Foreskin fibroblast (primary cell): ENCODE measurements at places on chromosomes 12 and 14.

DNA sequence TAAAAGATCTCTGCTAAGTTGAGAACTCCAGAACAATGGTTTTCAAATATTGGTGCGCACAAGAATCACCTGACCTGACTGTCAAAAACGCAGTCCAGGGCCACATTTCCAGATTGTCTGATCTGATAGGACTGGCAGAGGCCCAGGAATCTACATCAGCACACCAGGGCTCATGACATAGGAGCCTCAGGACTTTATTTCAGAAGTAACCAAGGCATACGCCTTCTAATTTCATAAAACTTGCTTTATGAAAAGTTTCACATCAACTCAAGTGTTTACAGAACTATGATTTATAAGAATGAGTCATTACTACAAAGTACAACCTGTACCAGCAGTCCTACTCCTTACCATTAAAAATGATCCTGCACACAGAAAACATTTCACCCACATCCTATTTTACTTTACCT, 47.7 kb upstream of the PTPRO start:
- peak; percentile 30 for DNase-seq

DNA sequence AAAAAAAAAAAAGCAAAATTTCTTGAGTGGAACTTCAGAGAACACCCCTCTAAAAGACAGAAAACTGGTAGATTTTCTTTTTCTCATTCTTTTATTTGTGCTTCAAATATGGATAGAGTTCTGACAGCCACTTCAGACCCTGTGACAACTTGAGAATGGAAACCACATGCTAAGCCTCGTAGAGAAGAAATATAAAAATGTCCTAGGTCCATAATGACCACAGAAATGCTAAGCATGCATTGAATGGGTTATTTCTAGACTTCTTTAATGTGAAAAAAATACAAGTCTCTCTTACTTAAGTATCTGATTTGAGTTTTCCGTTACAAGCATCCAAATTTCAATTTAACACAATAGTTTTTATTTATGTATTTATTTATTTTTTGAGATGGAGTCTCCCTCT, 28.3 kb upstream of the DIO2 start:
- DNase-seq = no peak

DNA sequence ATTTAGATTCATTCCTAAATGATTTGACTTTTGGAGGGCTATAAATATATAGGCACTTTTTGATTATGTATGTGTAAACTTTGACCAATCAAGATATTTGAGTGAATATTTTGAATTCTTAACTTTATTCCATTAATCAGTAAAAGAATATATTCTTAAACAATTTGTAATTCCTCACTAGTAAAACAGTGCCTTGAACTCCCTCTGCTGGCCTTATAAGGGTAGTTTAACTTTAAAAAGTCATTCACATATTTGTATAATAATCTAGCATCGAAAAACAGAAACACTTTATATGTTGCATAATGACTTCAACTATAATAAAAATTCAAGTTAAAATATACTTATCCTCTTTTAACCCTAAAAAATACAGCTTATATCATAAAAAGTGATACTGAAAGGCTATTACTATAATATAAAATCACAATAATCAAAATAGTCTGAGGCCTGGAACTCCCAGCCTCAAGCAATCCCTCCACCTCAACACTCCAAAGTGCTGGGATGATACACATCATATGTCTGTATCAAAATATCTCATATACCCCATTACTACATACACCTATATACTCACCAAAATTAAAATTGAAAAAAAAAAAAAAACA, 31.2 kb downstream of the CCDC59 start:
- DNase-seq = peak; percentile 31

DNA sequence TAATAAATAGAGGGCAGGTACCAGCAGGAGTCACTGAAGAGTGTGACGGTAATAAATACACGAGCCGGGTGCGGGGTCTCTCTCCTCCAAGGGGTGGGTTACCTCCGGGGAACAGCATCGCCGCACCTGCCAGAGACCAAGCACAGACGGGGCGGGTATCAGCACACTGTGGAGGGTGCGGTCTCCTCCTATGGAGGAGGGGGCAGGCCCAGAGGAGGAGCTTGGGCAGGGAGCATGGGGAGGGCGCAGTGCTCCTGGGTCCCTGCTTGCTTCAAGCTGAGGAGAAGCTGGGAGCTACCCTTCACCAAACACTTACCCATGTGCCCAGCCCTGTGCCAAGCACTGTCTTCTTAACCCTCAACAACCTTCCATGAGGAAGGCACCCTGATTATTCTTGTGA, 12.8 kb downstream of the PGF start:
- DNase-seq = no peak

DNA sequence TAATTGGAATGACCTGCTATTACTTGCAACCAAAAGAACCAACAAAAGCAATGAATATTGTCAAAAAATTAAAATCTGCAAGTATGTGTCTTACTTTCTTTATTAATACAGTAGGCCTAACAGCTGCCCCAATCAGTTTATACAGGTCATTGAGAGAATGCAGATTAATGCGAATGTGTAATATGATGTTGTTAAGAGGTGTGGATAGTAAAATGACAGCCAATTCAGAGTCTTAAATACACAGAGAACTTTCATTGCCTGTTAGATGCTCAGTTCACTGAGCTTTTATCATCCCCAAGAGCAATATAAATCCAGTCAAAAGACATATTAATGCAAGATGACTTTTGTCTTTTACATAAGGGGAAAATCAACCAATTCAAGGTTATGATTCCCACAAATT, 58.7 kb downstream of the STXBP6 start:
- no peak for DNase-seq

- DNase-seq = no peak
These were observed 129.1 kb upstream of the TBX3 start for GRCh38 chr12:114812858-114813761.

GRCh38 chr14:68018598-68018997, 199.0 kb downstream of the RAD51B start:
- no peak for DNase-seq

GRCh38 chr14:103121846-103122584, 1.2 kb upstream of the TNFAIP2 start:
- peak; percentile 50 for DNase-seq

DNA sequence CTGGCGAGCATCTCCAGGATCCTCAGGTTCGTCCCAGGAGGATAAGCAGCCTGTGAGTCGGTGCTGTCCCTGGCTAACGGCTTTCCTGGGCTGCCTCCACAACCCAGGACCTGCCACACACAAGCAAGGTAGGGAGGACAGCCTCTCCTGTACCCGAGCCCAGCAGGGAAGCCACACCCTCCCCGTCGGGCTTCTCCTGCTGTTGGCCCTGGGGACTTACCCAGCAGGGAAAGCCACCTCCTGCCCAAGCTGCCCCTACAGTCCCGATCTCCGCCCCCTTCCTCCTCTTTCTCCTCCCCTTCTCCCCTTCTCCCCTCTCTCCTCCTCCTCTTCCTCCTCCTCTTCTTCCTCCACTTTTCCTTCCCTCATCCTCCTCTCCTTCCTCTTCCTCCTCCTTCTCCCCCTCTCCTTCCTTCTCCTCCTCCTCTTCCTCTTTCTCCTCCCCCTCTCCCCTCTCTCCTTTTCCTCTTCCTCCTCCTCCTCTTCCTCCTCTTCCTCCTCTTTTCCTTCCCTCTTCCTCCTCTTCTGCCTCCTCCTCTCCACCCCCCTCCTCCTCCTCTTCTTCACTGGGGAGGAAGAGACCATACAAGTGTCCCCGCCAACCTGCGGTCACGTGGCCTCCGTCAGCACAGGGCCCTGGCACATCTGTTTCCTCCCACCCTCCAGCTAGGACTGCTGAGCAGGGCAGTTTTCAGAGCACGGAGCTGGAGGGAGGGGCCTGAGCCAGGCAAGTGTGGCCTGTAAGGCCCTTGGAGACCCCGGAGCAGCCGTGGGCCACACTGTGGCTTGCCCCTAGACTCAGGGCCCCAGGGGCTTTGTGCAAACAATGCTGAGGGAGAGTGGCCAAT, 17.3 kb upstream of the RFLNA start:
- no peak for DNase-seq

GRCh38 chr12:69932676-69933552, 107.9 kb downstream of the MYRFL start:
- no peak for DNase-seq

GRCh38 chr12:52230364-52231281, 2.4 kb upstream of the KRT7 start:
- peak; percentile 77 for DNase-seq

DNA sequence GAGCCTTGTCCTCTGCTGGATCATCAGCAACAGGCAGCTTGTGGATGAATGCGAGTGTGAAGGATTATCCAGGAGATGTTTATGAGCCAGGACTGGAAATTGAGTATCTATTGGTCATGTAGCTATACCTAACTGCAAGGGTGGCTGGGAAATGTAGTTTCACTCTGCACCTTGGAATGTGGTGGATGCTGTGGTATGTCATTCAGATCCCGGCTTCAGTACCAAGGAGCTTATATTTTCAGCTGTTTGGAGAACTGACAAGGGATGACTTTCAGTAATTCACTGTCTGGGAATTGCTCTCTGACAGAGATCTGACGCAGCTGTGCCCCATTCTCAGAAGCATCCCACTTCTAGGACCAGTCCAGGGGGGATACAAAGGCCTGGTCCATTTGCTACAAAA, 792.3 kb upstream of the NOVA1 start:
- no peak for DNase-seq

DNA sequence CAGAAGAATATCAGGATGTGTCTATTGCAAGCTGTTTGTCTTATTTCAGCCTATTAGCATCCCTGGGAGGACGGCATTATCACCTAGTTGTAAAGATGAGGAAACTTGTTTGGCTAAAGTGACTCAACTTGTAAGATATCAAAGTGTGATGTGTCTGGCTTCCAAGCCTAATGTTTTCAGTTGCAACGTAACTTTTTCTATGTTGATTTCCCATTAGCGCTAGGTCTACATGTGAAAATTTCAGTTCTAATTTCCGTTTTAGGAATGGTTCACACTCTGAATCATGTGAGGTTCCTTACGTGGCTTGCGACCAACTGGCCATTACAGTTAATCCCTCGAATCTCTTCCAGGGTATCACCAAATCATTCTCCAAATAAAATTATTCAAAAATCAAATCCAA, 58.0 kb downstream of the LLPH start:
- no peak for DNase-seq

DNA sequence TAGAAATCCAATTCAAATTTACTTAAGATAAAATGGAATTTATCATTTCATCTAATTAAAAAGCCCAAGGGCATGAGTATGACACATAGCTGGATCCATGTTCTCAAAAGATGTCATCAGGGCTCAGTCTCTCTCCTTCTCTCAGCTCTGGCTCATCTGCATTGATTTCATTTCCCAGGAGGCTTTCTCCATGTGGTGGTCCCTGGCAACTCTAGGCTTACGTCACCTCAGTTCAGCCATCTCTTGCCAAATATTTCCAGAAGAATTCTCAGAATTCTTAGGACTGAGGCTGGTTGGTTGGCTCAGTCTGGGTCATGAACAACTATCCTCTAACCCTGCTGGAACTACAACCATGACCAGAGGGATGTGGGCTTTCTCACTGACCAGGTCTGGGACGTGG, 65.3 kb downstream of the FOS start:
- peak; percentile 34 for DNase-seq

DNA sequence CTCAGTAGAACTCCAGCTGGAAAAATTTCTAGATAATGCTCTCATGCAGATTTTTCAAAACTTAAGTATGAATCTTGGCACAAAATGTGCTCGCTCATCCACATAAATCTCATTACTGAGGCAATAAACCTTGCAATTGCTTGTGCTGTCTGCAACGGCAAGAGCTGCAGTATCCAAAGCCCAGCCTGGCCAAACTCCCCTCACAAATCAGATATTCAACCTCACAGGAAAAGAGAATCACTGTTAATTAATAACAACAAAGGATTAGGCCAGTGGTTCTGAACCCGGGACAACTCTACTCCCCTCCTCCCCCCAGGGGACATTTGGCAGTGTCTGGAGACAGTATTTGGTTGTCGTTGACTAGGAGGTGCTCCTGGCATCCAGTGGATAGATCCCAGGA, 19.2 kb upstream of the CORO1C start:
- no peak for DNase-seq

DNA sequence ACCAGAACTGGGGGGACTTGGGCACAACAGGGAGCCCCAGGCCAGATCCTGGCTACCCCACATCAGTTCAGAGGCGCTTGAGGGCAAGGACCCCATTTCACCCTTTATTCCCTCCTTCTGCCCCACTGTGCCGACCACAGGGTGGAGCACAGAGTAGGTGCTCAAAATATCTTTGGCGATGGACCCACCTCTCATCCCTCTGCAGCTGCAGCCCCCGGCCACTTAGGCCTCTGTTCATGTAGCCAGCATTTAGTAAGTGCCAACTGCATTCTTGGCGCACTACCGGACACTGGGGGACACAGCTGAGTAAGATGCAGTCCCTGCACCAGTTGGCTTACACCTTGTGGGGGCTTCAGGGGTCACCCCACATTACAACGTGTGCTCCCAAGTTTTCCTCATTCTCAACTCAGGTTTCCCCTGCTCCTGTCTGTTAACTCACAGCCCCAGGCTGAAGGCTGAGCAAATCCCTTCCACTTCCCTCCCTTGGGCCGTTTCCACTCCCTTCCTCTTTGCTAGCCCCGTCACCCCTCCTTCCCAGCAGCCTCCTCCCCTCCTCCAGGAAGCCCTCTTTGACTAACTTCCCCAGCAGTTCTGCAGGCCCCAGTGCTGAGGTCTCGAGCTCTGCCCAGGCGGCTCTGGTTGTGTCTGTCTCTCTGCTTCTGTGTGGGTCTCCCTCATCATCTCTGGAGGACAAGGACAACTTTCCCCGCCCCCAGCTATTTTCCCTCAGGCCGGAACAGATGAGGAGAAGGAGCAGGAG, 26.5 kb downstream of the KRT80 start:
- no peak for DNase-seq

- DNase-seq = no peak
These were observed 231.8 kb upstream of the AMIGO2 start for GRCh38 chr12:47311568-47311967.

- DNase-seq = no peak
These were observed 207.7 kb downstream of the SLC6A15 start for GRCh38 chr12:84704856-84705255.

DNA sequence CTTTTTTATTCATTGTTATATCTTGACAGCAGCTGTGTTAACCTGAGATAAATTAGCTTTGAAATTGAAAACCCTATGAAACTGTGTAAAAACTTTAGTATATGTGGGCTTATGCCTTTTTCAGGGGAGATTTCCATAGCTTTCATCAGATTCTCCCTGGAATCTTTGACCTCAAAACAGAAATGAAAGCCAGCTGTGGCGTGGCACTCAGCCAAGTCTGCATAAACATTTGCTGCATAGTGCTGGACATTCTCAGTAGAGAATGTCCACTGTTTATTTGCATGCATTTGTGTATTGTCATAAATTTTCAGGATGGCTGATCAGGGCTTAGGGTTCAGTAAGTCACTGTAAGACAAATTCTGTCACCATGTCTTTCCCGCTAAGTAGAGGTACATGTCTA, 115.3 kb upstream of the NAP1L1 start:
- DNase-seq = peak; percentile 82

- no peak for DNase-seq
These were observed 57.6 kb upstream of the GALNT9 start for GRCh38 chr12:132386926-132387497.

GRCh38 chr12:9344541-9344940, 136.3 kb upstream of the PZP start:
- DNase-seq = no peak

DNA sequence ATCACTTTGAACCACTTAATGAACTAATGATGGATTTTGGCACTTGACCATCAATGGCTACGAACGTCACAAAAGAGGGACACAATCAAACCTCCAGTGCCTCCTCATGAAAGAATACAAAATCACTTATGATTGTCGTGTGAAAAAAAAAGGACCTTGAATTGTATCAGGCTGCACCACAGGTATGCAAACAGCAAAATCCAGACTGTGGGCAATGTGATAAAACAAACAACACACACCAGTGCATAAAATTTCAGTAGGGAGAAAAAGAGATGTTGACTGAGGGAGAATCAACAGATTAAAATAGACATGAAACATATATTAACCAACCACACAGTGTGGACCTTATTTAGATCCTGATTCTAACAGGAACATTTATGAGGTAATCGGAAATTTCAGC, 2.6 kb downstream of the TSPAN8 start:
- DNase-seq = no peak
